CD4-positive, alpha-beta T cell treated with Interleukin-21 for 1 hour (primary cell): ENCODE measurements at places on chromosomes 6 and 20.

GRCh38 chr6:124546601-124547000 lies 415.6 kb upstream of the RNF217 start:
- DNase-seq = no peak

DNA sequence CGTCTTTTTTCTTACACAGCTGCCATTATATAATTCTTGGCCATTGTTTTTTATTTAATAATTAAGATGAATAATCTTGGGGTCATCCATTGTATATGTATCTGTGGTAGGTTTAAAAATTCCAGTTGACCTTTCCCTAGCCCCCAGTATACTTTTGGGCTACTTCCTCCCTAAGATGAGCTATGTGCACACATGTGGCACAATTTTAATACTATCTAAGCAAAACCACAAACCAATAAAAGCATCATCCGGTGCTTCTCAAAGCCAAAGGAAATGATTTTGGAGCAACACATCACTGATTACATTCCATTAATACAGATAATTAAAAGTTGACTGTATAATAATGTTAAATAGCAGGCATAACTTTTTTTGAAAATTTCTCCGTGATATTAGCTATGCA lies 161.2 kb downstream of the ATXN1 start:
- DNase-seq = no peak

DNA sequence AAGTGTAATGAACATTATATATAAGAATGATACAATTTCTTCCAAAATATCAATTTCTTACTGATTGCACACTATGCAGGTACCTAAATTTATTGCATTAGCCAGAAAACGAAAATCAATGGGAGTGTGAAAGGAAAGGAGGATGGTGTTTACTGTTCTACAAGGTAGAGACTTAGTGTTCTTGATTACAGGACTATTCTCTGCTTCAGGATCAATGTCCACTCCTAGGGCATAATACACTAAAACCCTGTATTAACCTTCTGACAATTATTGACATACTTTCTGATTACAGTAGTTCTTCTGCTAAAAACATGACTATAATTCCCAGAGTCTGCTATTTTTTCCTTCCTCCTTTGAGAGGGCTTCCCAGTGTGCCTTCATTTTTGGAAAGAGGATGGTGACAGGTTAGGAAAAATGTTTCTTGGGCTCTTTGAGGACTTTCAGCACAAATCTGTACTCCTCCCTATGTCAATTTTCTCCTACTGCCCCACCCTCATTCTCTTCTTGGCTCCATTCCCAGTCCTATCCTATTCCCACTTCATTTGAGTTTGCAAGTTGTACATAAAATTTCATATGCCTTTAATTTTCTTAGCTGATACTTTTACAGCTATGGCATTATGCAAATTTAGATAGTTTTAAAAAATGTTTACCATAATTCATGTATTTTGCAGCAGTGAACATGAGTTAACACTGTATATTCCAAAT lies 278.9 kb downstream of the CENPW start:
- DNase-seq = no peak

GRCh38 chr6:1027109-1027794 lies 284.6 kb upstream of the FOXQ1 start:
- no peak for DNase-seq

- no peak for DNase-seq
These were observed 39.6 kb downstream of the DUSP22 start for GRCh38 chr6:331622-332521.

- DNase-seq = no peak
These were observed 64.3 kb downstream of the MRPL14 start for GRCh38 chr6:44062771-44063560.

GRCh38 chr20:57006411-57007170 lies 259.9 kb downstream of the BMP7 start:
- DNase-seq = no peak

GRCh38 chr6:134619789-134620188 lies 301.9 kb upstream of the SGK1 start:
- DNase-seq = no peak

GRCh38 chr6:26233649-26234420 lies 131.2 kb upstream of the BTN3A2 start:
- peak; percentile 83 for DNase-seq

DNA sequence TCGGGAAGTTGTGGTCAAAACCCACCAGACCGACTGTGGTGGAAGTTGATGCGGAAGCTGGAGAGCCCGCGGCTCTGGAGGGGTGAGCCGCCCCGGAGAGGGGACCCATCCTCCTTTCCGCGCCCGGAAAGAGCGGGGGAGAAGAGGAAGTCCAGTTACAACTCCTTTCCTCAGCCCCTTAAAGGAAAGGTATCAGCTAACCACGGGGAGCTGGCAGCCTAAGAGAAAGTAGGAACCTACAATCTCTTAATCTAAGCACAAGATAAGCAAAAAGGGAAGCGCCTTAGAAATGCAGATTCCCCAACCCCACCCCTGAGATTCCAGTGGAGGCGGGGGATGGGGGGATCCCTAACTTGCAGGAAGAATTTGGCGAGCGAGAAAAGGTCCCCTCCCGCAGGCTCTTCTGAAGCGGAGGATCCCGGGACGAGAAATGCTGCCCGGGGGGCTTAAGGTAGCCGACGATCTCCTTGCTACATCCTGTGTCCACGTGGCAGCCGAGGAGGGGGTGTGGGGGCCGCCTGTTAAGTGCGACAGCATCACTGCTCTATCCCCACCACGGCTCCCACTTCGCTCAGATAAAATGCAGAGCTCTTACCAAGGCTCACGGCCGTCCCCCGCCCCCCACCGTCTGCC lies 87.5 kb downstream of the ZFP64 start:
- no peak for DNase-seq

- no peak for DNase-seq
These were observed 112.5 kb downstream of the IPCEF1 start for GRCh38 chr6:154243793-154244750.

- DNase-seq = no peak
These were observed 111.0 kb upstream of the TMEM170B start for GRCh38 chr6:11426571-11426970.

GRCh38 chr6:13046084-13046483 lies 282.3 kb downstream of the TBC1D7 start:
- DNase-seq = no peak

DNA sequence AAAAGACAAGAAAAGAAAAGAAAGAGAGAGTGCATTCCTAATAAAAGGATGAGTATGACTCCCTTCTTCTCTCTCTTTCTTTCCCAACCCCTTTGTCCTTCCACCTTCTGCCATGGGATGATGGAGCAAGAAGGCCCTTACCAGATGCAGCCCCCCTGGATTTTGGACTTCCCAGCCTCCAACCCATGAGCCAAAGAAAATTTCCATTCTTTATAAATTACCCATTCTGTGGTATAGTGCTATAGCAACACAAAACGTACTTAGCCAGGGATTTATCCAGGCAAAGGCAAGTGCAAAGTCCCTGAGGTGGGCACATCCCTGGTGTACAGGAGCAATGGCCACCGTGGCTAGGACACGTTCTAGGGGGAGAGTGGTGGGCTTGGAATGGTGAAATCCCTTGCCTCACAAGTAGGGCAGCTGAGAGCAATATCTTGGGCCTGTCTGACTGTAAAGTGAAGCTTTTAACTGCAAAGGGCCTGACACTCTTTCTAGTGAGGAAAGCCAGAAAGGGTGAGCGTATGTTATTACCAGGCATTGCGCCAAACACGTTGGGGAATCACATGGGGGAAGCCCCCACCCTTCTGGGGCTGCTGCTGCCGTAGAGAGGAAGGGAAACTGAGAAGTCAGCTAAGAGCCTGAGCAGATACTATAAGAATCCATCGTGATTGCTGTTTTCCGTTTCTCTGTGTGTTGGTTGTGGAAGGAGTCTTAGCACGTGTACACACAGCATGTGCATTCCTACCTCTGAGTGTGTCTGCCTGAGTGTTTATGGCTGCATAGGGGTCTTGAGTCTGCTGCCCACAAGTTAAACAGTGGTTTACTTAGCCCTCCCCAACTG lies 50.7 kb upstream of the SIRPA start:
- DNase-seq = peak; percentile 14

DNA sequence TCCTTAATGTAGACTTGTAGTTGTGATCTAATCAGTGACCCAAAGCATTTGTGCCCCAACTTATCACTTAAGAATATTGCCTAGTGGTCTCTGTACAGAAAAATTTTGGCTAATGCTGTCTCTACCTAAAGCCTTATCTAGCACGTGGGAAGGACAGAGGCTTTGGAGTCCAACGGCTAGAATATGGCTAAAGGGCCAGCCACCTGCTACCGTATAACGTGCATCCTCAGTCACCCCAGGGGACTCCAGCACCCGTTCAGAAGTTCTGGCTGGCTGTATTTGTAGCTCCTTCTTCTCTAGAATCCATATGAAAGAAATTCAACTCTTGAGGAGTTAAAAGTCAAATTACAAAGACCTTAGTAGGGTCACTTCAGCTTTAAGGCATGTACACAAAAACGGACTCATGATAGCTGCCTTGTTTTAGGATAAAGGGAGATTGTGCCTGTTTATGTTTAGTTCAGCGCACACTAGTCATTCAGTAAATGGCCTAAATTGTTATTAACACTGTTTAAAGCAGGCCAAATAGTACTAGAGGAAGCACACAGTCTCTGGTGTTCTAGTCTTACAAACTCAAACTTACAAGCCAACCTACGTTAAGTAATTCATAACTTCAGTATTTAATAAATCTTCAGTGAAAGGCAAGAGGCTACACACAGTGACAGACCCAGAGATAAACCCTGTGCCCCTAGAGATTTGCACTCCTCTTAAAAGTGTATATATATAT lies 407.5 kb upstream of the PLCB4 start:
- DNase-seq = no peak

GRCh38 chr6:129632172-129632613 lies 77.8 kb downstream of the ARHGAP18 start:
- no peak for DNase-seq

GRCh38 chr20:61340157-61340556 lies 88.1 kb downstream of the CDH4 start:
- DNase-seq = no peak

DNA sequence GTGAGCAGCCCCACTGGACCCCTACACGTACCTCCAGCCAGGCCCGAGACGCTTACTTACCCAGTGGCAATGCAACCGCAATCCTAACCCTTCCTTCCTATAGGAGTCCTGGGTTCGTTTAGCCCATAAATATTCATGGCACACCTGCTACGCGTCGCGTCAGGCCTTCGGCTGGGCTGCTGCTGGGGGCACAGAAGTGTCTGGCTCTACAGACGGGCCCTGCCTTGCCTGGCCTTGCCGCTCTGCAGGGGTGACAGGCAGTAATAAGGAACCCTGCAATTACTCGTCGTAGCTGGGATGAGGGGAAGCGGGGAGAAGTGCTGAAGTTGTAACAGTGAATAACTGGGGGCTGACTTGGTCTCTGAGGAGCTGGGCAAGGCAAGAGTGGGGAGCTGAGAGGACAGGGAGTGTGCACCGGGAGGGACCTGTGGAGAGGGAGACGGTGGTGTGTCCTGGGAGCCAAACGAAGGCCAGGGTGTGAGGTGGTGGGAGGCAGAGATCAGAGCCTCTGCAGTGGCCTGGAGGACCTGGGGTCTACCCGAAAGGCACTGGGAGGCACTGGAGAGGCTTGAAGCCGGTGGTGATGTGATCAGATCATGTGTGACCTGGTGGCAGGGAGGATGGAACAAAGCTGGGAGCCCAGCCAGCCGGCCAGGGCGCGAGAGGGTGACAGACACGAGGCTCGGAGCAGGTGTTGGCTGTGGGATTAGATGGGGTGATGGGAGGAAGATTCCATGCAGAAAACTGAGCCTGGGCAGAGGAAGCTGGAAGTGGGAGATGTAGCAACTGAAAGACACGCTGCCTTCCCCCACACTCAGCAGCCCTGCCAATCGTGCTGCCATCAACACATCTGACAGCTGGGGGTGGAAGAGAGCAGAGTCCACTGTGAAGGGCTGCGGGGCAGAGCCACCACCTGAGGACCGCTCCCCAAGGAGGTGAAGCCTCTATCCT lies 36.4 kb downstream of the PSMG4 start:
- DNase-seq = no peak

- no peak for DNase-seq
These were observed 45.8 kb upstream of the VSTM2L start for GRCh38 chr20:37856932-37857660.

DNA sequence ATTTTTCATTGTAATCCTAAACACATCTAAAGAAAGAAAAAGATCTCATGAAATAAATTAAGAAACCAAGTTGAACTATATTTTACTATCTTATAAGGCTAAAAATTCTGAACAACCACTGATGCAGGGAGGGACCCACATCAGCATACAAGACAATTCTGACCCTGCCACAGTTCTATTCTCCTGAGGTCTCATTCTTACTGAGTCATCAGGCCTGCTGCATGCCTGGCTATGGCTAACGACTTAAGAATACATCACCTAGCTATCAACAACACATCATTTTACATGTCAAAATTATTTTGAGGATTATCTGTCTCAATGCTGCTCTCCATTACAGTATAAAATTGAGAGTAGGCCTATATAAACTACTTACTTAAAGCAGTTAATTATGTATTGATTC lies 52.9 kb downstream of the FBXL4 start:
- no peak for DNase-seq

DNA sequence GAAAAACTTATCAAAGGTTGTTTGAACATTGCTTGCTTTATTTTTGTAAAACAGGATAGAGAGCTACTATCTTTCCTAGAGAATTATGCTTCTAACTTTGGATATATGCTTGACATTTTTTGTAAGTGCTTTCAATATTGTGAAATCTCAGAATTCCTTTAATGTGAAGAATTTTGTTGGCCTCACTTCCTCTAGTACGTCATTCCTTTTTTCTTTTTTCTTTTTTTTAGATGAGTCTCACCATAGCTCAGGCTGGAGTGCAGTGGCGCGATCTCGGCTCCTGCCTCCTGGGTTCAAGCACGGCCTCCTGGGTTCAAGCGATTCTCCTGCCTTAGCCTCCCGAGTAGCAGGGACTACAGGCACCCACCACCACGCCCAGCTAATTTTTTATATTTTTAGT lies 668.1 kb downstream of the RFPL4B start:
- DNase-seq = no peak

DNA sequence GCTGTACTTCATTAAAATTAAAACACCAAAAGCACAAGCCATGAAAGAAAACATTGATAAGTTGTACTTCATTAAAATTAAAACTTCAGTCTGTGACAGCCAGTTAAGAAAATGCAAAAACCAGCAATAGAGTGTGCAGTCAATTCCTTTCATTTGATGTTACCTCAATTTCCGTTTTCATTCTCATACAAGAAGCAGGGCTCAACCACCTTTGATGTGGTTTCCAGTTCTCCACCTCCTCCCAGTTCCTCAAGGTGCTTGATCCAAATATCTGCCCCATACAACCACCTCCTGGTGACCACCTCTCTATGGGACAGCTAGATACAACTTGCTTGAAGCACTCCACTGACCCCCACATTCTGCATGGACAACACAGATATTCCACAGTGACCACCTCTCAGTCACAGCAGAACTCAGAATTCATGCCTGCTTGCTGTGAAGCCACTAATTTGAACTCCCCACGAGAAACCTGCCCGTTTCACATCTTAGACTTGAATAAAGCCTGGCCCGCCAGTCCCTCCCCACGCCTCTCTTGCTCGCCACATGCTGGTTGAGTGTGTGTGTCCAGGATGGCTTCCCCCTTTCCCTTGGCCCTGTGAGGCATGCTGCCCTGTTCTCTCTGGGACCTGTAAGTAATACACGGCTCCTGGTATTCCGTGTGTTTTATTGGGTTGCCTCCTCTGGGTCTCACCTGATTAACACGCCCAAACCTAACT lies 66.1 kb downstream of the FAM50B start:
- peak; percentile 56 for DNase-seq
